Purkinje cell (primary cell): ENCODE measurements at places on chromosomes 5 and 9. TPM values are rescaled to one million over a fixed set of nuclear protein-coding genes. Genes with fewer than 3 reads are reported as not detected.

The GRM6 gene
- polyA plus RNA-seq = 0.05 TPM in 1 of 2 replicates, not detected in the other

The PHF24 gene
- polyA plus RNA-seq = 2.3 and 10.5 TPM in 2 replicates

The BTNL3 gene
- not detected in 2 replicates for polyA plus RNA-seq

The GAS1 gene
- polyA plus RNA-seq = 1.0 and 2.4 TPM in 2 replicates

The GADD45G gene
- polyA plus RNA-seq = 0.23 and 0.53 TPM in 2 replicates

The FAM153A gene
- 3.1 and 8.3 TPM in 2 replicates for polyA plus RNA-seq

The SPATA31D4 gene
- polyA plus RNA-seq = not detected in 2 replicates

The KIF20A gene
- polyA plus RNA-seq = 0.17 TPM in 1 of 2 replicates, not detected in the other

The DROSHA gene
- 84.8 and 118 TPM in 2 replicates for polyA plus RNA-seq

The ACOT12 gene
- not detected in 2 replicates for polyA plus RNA-seq
